Stimulated activated CD4-positive, alpha-beta T cell treated with anti-CD3 and anti-CD28 coated beads, TNF-alpha, amount 100 ng/mL, for 48 hours (primary cell): ENCODE measurements at places on chromosomes 4 and X.

DNA sequence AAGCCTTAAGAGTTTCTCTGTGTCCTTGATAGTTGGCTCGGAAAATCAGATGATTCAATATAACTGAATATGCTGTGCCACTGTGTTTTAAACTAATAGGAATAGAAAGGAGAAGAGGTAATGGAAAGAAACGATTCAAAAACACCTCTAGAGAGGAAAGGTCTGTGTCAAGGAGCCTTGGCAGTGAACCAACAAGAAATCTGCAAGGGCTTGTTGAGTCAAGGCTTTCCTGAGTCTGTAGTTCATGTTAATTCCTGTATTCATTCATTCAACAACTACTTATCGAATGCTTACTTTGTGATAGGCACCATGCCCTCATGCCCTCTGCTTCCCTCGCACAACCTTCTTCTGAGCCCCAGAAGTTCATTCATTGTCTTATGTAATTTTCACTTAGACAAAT is 336.0 kb downstream of the PDHA2 start:
- DNase-seq: no peak

GRCh38 chr4:17722356-17722700 is 59.1 kb downstream of the FAM184B start:
- DNase-seq: no peak

DNA sequence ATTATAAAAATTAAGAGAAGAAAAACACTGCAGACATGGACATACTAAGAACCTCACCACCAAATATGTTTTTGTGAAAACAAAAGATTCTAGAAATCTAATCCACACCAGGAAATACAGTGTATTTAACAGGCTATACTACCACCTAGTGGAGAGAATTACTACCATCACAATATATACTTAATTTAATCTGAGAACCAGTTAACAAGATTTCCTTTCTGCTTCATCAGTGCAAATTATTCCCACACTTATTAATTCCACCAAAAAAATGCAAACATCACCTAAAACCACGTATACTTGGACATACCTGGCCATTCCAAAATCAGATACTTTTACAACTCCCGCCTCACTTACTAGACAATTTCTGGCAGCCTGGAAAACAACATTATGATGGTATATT is 7.0 kb upstream of the TXK start:
- DNase-seq: no peak

GRCh38 chr4:138892483-138893407 is 122.8 kb upstream of the NOCT start:
- DNase-seq: no peak

- DNase-seq: no peak
Observed at GRCh38 chrX:146346102-146346501, 463.5 kb upstream of the CXorf51B start.

- DNase-seq: no peak
Observed at GRCh38 chrX:106247162-106247561, 79.1 kb downstream of the PWWP3B start.

- DNase-seq: no peak
Observed at GRCh38 chr4:169251291-169252235, 19.2 kb downstream of the SH3RF1 start.

DNA sequence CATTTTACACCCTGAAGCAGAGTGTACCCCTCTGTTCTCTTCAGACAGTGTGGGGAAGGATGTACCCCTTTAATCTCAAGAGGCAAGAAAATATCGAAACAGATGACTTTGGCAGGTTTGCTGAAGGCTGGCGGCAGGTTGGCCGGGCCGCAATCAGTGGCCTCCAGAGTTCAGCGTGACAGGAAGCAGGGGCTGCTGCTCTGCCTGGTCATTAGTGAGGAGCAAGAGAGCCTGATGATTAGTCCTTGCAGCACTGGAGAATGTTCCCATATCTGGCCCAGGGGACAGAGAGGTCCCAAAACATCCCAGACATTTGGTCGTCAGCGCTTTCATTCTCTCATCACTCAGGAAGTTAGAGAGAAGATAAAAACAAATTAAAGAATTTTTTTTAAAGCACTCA is 352.8 kb downstream of the SPRY1 start:
- no peak for DNase-seq

DNA sequence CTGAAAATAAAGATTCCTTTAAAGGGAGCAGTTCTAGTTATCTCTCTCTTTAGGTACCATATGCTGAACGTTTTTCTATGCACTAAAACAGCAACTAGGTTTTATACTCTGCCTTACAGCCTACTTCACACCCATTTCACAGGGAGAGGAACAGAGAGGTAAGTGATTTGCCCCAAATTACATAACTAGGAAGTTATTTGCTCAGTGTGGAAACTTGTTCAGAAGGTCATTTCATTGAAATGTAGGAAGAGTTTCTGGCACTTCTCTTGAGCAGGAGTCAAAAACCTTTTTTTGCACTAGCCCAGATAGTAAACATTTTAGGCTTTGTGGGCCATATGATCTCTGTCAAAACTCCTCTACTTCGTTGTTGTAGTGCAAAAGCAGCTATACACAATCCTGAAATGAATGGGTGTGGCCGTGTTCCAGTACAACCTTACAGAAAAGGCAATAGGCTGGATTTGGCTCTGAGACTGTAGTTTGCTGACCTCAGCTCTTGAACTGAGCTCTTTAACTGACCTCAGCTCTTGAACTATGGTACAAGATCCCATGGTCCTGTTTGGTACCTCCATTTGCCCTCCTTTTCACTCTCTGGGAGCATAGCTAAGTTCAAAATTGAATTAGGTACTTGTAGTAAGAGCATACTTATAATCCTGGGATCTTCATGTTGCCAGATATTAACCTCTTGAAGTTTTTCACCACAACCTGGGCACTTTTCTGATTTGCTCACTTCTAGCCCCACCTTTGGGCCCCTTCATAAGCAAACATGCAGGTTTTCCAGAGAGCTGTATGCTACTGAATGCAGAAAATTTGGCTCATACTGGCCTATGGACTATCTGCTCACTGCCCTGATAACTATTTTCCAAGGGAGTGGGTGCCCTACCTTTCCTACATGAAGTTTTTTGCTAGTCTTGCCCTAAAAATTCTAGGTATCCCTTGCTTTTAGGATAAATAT is 53.3 kb downstream of the AR start:
- no peak for DNase-seq

GRCh38 chr4:69060651-69061308 is 35.5 kb upstream of the UGT2B7 start:
- no peak for DNase-seq

DNA sequence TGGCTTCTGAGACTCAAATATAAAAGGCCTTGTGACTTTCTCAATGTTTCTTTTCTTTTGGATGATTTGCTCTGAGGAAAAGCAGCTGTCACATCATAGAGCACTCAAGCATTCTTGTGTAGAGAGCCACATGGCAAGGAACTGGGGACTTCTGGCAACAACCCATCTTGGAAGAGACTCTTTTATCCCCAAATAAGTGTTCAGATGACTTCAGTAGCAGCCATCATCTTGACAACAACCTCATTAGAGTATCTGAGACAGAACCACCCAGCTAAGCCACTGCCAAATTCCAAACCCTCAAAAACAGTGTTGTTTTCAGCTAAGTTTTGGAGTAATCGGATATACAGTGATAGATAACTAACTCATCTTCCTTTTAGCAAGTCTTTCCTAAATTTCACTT is 1431.7 kb upstream of the IGFBP7 start:
- DNase-seq: no peak

- no peak for DNase-seq
Observed at GRCh38 chr4:47012676-47013075, 18.7 kb upstream of the GABRB1 start.

DNA sequence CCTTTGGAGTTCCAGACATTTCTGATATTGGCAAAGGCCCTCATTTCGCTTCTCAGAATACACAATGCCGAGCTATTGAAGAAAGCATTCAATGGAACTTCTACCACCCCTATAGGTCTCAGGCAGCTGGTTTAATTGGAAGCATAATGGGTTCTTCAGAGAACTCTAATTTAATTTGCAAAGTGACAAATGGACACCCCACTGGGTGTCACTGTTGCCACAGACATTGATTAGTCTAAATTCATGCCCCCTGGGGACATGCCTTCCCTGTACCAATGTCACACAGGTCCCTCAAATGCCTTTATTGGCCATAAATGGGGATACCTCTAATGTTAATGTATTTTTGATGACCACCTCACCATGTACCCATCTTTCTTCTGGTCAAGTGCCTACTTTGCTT is 22.9 kb upstream of the TMEM255A start:
- DNase-seq: no peak

DNA sequence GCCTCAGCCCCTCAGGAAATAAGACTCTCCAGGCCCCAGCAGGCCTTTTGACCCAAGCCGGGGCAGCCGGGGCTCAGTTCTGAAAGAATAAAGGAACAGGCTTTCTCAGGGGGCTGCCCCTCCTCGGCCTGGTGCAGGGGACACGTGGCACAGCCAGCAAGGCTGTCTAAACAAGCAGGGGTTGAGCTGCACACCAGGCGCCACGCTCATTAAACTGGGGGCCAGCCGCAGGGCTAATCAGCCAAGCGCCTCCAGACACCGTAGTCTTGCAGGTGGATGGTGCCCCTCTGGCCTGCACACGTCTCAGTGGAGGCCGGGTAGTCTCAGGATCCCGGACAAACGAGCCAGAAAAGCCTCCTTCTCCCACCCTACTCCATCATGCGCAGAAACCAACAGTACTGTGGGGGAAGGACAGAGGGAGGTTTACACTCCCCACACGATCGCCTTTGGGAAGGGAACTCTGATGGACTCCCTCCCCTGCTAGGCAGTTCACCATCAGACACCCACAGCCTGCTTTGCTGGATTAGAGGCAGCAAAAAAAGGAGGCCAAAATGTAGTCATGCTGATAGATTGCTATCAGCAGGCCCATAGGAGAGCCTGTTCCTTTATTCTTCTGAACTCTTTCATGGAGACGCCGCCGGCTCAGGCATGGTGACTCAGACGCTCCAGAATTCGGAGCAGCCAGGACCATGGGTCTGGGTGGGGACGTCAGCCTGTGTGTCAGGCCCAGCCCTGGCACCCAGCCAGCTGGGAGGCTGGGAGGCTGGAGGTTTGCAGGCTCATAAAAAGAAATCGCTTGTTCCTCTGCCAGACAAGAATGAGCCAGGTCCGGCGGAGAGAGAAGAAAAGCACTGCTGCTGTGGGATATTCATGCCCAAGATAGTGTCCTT is 342.4 kb downstream of the BCOR start:
- no peak for DNase-seq

DNA sequence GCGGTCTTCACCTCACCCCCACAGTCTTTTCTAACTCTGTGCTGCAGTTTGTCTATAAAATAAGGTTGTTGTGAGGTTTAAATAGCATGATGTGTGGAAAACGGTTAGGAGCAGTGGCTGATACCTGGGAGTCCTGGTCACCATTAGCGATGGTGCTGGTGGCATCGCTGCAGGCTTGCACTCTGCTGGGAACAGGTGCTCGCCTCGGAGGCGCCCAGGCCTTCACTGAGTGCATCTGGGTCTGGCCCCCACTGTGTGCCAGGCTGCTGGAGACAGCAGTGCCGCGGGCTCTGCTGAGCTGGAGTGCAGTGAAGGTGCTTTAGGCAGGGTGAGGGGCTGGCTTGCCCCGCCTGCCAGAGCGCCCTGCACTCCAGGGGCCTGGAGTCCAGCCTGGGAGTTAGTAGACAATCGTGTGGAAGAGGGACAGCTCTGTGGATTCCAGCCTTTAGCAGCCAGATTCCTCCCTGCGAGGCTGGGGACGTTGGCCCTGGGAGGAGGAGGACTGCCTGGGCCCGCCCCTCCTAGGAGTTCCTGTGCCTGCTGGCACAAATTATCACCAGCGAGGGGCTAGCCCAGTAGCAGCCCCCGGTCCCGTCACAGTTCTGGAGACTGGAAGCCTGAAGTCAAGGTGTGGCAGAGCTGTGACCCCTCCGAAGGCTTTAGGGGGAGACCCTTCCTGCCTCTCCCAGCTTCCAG is 7.3 kb downstream of the RGS12 start:
- DNase-seq: no peak

DNA sequence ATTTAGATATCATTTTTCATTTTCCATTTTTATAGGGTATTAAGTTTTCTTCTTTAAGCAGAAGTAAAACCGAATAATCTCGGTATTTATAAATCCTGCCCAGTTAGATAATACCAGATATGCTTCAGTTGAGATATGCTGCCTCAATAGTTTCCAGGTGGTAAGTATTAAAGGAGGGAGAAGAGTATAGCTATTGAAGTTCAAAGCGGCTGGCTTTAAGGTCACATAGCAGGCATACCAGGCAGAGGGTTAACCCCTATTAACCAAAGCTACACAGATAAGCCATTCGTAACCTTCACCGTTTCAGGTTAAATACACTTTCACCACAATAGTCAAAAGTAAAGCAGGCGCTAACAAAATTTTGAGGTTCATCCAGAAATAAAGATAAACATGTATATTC is 54.2 kb downstream of the EDNRA start:
- DNase-seq: no peak

GRCh38 chr4:147825451-147826287 is 93.8 kb downstream of the ARHGAP10 start:
- no peak for DNase-seq

- no peak for DNase-seq
Observed at GRCh38 chr4:11720292-11720691, 291.6 kb upstream of the HS3ST1 start.

DNA sequence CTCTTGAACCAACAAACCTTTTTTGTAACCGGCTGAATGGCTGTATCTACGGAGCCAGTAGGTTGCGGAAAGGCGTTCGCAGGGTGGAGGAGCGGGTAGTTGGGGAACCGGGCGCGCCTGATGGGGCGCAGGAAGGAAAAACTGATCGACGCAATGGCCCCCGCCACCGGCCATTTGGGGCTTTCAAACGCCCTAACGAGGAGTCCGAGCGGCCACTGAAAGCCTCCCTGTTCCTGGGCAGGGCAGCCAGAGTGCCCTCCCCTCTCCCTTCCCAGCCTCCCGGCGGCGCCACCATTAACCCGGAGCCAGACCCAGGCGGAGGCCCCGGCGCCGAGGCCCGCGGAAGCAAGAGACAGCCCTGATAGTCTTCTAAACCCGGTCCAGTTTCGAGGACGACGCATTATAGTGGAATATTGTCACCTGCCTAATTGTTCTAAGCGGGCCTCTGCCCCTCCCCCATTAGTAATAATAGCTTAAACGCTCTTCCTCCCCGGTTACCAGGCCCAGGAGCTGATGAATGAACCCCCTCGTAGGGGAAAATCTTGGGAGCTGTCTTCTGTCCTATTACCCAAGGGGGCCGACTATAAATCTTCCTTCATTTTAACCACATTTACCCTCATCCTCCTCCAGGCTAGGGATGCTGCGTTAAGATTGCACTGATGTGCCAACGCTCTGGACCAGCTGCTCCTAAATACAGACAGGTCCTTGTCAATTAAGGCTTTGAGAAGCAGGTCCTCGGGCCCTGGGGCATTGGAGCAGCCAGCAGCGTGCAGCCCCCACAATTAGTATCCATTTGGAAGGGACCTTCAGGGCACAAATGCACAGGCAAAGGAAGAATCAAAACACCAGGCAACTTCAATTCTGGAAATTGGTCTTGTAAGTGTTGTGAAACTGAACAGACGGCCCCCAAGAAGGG is 61.6 kb upstream of the TMEM33 start:
- no peak for DNase-seq

- no peak for DNase-seq
Observed at GRCh38 chr4:13541720-13542576, 2.4 kb downstream of the NKX3-2 start.
